ENCODE measurements at places on chromosomes 12 and 14.

DNA sequence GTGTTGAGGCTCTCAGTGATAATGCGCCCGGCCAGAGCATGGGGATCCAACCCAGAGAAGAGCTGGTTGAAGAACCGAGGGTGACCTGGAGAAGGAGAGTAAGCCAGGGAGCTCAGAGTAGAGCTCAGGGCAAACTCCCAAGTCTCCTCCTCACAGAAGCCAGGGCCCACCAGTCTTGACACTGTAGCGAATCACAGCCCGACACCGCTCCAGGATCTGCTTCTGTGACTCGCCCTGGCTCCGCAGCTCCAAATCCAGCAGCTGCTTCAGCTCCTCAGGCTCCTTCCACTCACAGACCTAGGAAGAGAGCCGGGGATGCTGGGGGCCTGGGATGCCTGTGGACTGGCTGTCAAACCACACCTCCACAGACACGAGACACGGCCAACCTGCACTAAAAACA is 8.2 kb upstream of the ZNF740 start:
- DNase-seq, result no peak

- DNase-seq, result peak; percentile 48
Observed at GRCh38 chr12:3988519-3989217, 115.5 kb upstream of the PARP11 start.

GRCh38 chr14:104388541-104389325 is 190.8 kb upstream of the C14orf180 start:
- peak; percentile 10 for DNase-seq

DNA sequence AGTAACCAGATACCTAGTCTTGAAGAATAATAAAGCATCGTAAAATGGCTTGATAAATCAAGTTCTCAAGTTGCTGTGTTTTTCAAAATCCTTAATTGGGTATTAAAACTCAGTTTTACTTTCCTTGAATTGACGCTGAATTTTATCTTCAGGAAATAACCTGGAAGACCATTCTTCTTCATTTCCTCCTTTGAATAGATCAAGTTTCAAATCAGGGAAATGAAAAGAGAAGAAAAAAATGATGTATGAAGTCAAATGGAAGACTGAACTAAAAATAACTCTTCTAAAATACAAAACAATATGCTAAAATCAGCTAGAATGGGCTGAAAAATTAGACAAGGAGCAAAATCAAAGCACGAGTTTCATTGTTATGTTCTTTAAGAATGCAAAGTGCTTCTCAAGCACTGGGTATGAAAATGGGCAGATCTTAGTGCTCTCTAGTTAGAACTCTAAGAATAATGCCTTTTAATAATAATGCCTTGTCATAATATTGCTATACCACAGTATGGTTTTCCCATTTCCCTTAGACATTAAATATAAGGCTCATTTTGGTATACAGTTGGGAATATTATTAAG is 54.6 kb upstream of the CLEC14A start:
- no peak for DNase-seq

GRCh38 chr12:19150273-19150900 is 20.9 kb downstream of the PLEKHA5 start:
- DNase-seq, result no peak
